ENCODE measurements at places on chromosomes 2 and 18. TPM values are rescaled to one million over a fixed set of nuclear protein-coding genes. Genes with fewer than 3 reads are reported as not detected.

- DNase-seq: no peak
- H3K36me3 ChIP-seq: no peaks in the 10 kb centered on the region
- H3K4me3 ChIP-seq: no peak overlapping the region
- H3K27me3 ChIP-seq: no peaks in the 10 kb centered on the region
- H3K4me1 ChIP-seq: no peaks in the 10 kb centered on the region
- no peak overlapping the region for H3K27ac ChIP-seq
These were observed 138.7 kb downstream of the PAX3 start for GRCh38 chr2:222160125-222160524.

GRCh38 chr2:113899166-113899565 is 9.3 kb downstream of the ACTR3 start:
- H3K36me3 ChIP-seq: peaks cover 4% of the 10 kb centered on the region
- no peak overlapping the region for H3K4me3 ChIP-seq
- no peaks in the 10 kb centered on the region for H3K27me3 ChIP-seq
- H3K4me1 ChIP-seq: peaks cover 5% of the 10 kb centered on the region
- no peak overlapping the region for H3K27ac ChIP-seq
- DNase-seq: no peak

DNA sequence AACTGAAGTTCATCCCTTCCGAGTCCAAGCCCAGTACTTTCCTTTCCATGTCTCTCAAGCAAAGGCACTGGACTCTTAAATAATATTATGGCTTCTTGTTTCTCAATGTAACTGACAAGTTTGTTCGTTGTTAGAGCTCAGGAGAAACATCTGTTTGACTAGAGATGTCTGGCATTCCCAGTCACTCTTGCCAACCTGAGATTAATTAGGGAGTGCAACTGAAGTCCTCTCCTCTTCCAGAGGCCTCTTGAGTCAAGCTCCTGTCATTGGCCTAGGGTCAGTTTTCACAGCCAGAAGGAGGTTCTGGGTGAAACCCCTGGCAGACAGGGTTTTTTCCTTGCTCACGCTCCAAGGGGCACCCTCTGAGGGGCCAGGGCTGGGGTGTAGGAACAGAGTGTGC is 196.1 kb downstream of the AGPS start:
- no peak overlapping the region for H3K4me3 ChIP-seq
- H3K27me3 ChIP-seq: no peaks in the 10 kb centered on the region
- H3K27ac ChIP-seq: no peak overlapping the region
- no peak for DNase-seq
- peaks cover 29% of the 10 kb centered on the region for H3K4me1 ChIP-seq

GRB14 gene
- total RNA-seq: 2.9 TPM

GPBAR1 gene
- total RNA-seq: 1.3 TPM

Measured in muscle of leg (tissue), 16 donors.